Activated CD8-positive, alpha-beta memory T cell treated with anti-CD3 and anti-CD28 coated beads for 1 hour (primary cell): ENCODE measurements at places on chromosomes 1 and 21.

GRCh38 chr21:39095681-39096080, 87.6 kb downstream of the PSMG1 start:
- no peak for DNase-seq

DNA sequence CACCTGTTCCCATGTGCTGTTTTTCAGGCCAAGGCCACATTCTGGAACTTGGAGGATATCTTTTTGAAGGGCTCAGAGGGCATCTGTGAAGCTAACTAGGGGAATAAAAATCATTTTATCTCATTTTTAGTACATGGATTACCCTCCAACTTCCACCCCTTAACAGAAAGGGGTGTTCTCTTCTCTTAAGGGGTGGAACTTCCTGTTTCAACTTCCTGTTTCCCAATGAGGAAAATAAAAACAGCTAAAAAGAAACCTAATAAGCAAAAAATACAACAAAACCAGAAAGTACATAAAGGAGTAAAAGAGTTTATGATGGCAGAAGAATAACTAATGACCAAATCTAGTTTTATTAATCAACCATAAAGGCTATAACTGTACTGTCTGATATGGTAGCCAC, 24.8 kb upstream of the SLC22A15 start:
- no peak for DNase-seq

GRCh38 chr1:207981976-207982375, 71.1 kb upstream of the CD34 start:
- DNase-seq = no peak

GRCh38 chr1:6519935-6520671, 28.6 kb upstream of the PLEKHG5 start:
- no peak for DNase-seq

DNA sequence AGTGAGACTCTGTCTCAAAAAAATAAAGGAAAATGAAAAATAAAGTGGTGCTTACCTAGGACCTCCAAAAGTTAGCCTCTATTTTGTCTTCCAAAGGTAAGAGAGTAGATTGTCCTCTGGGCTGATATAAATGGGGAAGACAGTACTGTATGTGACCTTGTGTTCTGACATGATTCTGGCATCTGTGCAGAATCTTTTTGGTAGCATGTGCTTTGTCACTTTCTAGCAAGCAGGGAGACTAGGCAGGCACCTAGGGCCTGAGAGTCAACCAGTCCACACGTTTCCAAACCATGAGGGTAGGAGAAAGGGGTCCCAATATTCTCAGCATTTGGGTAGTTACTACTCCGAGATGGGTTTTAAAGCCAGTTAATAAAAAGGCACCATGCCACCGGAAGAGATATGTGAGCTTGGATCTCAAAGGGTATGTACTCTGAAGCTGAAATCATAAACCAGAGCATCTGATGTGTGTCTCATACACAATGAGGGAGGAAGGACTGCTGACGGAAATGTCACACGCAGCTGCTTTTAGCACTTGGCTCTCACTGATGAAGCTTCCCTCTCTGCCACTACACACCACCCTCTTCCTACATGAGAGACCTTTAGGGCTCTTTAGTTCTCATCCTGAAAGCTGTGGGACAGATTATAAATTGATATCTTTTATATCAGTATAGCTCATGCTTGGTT, 27.0 kb upstream of the SLC16A1 start:
- no peak for DNase-seq

DNA sequence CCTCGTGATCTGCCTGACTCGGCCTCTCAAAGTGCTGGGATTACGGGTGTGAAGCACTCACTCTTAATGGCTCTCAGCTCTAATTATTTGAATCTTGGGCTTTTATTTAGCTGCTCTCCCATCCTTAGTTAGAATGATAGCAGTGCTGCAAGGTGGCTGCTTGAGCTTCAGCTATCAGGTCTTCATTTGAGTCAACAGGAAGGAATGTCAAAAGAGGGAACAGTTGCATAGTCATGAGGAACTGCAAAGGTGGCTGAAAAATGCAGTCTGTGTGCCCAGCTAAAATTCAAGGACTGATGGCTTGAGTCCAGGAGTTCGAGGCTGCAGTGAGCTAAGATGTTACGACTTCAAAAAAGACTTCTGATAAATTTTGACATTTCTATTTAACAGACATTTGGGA, 55.6 kb downstream of the UCK2 start:
- no peak for DNase-seq

DNA sequence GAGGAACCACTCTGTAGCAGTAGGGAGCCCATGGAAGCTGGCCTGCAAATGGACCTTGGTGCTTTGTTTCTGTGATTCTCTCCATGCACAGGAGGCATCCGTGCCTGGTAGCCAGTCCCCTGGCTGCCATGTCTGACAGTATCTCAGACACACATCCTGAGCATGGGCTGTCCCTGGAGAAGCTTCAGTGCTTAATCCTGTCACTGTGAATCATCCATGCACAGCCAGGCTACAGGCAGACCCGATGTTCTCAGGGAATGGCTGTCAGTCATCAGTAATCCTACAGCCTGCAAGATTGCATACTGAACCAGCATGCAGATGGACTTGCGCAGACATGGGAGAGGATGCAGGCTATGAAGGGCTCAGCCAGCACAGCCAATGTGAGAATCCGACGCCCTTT, 606.3 kb upstream of the PLXNA2 start:
- no peak for DNase-seq

DNA sequence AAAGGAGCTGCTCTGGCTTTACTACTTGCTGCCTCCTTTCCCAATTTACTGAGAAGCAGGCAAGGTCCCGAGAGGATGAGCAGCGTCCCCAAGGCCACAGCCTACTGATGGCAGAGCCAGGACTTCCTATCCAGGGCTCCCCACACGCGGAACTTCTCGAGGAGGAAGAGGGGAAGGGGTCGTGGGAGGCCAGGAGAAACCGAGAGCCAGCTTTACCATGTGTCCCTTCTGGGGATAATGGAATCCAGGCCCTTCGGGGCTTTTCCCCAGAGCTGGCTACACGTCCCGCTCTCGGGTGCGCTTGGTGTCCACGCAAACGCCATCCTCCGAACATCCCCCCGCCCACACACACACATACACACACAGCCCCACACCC, 4.3 kb upstream of the CCN1 start:
- DNase-seq = no peak

DNA sequence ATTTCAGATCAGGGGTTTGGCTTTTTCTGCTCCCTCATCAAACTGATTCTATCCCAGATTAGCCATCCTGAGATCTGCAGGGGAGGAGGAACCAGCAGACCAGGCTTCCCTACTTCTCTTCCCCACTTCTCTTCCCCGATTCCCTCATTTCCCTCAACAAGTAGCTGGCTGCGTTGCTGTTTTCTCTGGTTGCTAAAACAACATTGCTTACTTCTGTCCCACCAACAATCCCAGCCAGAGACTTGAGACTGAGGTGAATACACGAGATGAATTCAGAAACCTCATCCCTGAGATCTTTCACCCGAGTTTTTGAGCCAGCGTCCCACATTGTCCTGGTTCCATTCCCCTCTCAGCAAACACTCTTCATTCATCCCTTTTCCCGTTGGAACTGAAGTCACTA, 22.4 kb downstream of the DYRK3 start:
- no peak for DNase-seq

GRCh38 chr1:167116174-167116573, 22.3 kb downstream of the STYXL2 start:
- no peak for DNase-seq

DNA sequence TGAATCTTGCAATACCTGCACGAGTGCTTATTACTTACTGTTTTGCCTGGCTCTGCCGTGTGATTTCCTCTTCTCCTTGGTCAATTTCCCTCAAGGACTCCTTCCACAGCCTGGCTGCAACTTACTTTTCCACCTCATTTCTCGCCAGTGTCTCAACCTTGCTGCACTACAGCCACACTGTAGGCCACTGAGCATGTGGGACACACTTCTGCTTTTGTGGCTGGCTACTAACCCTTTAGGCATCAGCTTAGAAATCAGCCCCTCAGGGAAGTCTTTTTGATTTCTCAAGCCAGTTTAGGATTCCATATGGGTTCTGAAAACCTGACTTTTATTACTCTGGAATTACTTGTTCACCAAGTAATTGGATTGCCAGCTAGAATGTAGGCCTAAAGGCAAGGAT, 5.2 kb upstream of the DMRTB1 start:
- DNase-seq = no peak

DNA sequence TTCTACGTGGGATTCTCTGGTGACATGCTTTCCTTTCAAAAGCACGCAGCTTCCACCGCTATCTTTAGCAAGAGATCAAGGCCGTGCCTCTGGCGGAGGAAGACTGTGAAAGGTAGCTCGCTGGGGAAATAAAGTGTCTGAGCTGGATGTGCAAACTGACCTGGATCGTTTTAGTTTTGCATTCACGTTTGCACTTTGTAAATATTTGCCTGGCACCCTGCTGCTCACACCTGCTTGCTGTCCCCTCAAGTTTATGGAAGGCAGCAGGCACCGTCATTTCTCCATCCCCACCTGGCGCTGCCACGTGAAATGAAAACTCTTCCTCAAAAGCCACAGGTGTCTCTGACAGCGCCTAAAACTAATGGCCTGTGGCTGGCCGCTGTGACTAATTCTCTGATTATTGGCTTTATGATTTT, 44.0 kb upstream of the TARDBP start:
- DNase-seq = no peak

DNA sequence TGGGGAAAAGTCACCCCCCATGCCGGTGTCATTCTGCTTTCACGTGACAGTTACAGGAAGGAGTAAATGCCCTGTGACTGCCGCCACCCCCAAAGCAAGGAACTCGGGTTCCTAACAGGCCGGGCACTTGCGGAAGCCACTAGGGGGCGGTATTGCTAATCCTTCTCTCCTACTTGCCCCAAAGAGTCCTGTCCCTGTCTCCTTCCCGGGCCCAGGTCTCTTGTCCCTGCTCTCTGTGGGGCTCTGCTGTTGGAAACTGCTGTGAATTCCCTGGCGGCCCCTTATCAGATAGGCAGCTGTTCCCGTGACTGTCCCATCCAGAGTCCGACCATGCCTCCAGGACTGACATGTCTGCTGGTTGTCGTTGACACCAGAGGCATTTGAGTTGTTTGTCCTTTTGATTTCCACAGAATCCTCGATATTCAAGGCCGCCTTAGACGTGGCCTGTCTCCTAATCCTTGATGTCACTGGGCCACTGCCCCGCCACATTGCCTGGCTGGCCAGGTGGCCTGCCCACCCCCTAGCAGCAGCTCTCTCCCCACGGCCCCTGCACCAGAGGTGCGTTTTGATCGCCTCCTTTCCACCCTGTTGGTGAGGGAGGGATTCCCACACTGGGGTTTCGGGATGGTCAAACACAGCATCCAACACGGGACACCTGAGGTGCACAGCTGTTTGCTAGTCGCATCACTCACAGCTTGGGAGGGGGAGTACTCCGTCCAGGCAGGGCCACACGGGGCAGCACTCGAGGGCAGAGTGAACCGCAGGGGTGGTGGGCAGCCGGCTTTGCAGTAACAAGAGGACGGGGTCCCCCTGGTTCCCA, 37.3 kb downstream of the CHAF1B start:
- DNase-seq = no peak

- DNase-seq = no peak
Measured at GRCh38 chr21:35323947-35324346, 274.8 kb upstream of the RUNX1 start.

GRCh38 chr1:65316233-65316632, 6.9 kb downstream of the DNAJC6 start:
- no peak for DNase-seq

GRCh38 chr21:17730782-17731181, 88.4 kb downstream of the C21orf91 start:
- no peak for DNase-seq

- DNase-seq = no peak
Measured at GRCh38 chr1:74162333-74162732, 35.6 kb downstream of the LRRIQ3 start.

DNA sequence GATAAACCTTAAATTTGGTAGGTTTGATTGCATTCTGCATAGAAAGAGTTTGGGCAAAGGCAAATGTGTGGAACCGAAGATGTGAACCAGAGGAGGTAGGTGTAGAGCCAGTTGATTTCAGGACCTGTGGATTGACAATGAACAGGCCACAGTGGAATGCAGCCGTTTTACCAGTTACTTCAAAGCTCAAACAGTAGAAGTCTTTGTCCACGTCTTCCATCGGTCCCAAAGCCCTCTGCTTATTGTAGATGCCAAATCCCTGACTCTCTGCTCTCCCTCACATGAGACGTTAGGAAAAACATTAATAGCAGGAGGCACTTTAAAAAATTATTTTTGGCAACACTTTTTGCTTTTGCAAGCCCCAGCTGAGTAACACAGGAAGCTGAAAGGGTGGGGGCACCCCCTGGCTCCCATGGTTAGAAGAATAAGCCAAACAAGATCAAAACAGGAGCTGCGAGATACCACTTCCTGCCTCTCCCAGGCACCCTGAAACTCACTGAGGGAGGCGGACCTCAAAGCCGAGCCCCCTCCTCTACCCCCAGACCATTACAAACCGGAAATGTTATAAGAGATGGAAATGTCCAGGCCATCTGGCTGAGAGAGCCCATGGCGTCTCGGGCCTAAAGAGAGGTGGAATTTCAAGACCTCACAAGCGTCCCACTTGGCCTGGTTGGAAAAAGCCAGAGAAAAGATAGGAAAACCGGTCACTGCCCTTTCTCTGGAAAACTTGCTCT, 13.5 kb downstream of the TRAF3IP3 start:
- DNase-seq = peak; percentile 51

GRCh38 chr21:42460391-42461184, 35.4 kb downstream of the RSPH1 start:
- no peak for DNase-seq

DNA sequence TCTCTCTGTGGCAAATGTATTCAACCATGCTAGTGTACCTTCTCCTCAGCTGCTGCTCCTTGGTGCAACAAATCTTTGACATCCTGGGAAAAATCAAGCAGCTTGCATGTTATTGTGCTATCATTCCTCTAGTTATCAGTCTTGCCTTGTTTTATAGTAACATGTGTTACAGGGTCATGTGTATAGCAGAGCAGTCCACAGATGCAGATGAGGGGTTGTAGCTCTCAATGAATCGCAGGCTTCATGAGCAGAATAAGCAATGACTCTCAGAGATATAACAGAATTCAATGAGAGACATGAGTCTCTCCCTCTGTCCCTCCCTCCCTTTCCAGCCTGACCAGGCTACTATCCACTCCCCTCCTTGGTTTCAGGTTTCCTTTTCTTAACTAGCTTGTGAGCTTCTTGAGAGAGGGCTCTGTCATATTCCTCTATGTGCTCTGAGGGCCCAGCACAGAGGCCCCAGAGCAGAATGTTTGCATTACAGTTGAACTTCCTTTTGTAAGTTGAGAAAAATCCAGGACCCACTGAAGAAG, 15.1 kb upstream of the JUN start:
- DNase-seq = no peak

DNA sequence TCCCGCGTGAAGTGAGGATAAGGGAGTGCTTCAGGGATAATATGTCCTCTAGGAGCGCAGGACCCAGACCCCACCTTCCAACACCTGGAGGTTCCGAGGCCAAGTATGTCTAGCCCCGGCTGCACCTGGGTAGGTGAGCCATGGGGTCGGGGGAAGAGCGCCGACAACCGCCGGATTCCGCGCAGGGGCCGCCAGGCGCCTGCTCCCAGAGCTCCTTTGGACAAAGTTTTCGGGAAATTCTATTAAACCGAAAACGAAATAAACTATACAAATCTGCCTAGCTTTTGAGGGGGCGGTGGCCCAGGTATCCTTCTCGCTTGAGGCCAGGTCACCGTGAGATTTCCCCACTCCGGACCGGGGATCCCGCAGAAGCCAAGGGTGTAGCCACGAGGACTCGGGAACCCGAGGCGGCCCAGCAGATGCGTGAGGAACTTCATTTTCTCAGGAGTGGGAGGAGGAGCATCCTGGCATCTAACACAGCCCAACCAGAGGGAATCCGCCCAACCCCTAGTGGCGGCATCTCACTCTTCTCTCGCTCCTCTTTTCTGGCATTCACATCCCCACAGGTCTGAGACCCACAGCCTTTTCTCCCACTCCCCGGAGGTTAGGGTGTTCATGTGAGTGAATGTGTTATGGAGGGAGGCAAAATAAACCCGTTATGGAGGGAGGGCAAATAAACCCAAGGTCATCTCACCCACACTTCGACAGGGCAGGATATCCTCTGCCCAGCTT, 2.3 kb upstream of the DMRTA2 start:
- DNase-seq = no peak
